Inflammatory macrophage treated with lipopolysaccharide for 1 hour (primary cell): ENCODE measurements at places on chromosomes 16 and 17.

DNA sequence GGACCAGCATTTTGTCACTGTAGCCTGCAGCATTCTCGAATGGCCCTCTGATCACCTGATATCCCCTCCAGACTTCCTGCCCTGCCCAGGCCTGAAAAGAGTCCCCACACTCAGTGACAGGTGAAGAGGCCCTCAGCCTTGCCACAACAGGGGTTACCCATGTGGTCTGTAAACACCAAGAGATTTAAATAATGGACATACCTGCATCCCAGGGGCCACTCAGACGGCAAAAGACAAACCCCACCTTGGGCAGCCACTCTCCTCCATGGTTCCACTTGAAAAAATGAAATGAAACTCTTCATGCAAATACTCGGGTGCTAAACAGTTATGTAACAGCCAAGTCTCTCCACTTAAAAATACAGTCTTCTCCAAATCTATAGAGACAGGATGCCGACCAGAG is 22.9 kb upstream of the PECAM1 start:
- DNase-seq: peak; percentile 57

- DNase-seq: no peak
These were observed 80.0 kb downstream of the ATF7IP2 start for GRCh38 chr16:10465821-10466220.

DNA sequence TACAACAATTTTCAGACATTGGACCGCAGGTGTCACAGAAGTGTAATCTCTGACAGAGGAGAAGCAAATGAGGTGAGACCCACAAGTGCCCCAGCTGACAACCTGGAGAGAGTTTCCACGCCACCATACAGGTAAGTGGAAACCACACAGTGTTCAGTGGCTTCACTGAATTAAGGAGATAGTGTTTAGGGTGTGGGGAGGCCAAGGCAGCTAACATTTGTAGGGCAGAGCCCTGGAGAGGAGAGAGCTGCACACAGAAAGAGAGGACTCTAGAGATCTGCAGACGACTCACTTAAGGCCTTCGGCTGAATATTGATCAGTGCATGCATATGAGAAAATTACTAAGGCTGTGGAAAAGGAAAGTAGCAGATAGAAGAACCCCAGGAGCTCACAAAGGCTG is 228.9 kb upstream of the TNRC6C start:
- no peak for DNase-seq

GRCh38 chr17:29677824-29678223 is 55.1 kb upstream of the CORO6 start:
- DNase-seq: no peak

GRCh38 chr16:85090181-85090580 is 22.1 kb downstream of the CIBAR2 start:
- DNase-seq: no peak

DNA sequence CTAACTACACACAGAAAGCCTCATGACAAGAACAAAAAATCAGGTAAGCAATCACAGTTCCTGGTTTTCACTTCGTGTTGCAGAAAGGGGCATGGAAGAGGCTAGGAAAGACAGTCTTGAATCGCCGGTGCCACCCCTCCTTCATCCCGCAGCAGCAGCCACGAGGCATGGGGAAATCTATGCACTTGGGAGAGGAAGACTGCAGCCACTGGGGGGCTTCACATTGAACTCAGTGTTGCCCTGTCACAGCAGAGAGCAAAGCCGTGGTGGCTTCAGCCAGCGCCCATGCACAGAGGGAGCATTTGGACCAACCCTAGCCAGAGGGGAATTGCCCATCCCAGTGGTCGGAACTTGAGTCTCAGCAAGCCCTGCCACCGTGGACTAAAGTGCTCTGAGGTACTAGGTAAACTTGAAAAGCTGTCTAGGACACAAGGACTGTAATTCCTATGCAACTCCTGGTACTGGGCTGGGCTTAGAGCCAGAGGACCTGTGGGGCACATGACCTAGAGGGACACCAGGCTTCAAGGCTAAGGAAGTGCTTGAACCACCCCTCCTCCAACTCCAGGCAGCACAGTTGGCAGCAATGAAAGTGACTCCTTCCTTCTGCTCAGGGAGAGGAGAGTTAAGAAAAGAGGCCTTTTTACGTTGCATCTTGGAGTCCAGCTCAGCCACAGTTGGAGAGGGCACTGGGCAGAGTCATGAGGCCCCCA is 35.2 kb upstream of the ATP2C2 start:
- no peak for DNase-seq

- peak; percentile 42 for DNase-seq
These were observed 534.1 kb downstream of the GRIN2A start for GRCh38 chr16:9647981-9648701.

DNA sequence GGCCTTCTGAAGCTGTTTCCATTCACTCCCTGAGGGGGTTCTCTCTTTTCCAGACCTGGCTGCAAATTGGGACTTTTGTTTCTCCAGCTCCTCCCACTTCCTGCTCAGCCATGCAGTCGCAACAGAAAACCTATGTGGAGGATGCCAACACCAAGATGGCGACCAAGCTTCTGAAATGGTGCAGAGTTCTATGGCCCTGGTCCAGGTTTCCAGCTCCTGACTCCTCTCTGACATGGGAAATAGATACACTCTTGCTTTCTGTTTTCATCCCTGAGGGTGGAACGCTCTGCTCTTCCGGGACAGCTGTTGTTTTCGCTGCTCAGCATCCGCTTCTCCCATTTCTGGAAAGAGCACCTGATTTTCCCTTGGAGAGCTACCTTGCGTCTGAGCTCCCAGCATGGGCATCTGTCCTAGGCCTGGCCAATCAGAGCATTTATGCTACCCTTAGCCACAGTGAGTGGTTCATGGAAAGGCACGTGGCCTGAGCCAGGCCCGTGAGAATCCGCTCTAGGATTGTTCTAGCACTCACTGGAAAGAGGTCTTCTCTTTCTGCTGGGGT is 8.1 kb downstream of the GPRC5B start:
- DNase-seq: no peak
